ENCODE measurements at places on chromosomes 4 and X. TPM values are rescaled to one million over a fixed set of nuclear protein-coding genes. Genes with fewer than 3 reads are reported as not detected.
A peak's percentile ranks its signal among the peaks of the same experiment; 100 is the strongest.

DNA sequence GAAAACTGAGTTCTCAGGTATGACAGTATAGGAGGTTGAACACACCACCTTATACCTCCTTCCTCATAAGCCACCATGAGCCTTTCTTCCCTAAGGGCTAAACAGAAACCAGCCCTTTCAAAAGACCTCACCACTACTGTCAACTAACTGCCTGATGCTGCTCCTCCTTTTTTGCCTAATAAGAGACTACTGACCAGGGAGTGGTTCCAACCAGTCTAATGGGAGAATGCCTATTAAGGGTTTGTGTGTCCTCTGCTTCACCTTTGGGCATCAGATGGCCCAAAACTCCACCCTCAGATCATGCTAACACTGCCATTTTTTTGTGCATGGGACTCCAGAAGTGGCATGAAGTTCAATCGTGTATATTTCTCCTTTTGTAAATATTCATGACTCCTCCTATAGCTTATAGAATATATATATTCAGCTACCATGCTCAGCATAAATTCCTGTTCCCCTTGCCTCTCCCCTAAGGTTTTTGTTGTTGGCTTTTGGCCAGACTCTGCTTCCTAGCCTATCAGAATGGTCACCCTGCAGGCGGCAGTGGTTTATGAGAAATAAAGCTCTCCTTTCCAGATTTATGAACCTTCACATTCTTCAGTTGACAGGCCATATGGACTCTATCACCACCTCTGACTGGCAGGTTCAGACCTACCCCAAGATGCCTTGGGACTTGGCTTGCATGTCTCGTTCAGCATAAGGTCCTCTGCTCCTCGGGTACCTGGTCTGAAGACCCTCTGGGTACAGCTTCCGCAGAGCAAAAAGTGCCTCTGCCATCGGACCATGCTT, 28.2 kb downstream of the FGFBP1 start:
- no peak for DNase-seq

- no peak for DNase-seq
Observed at GRCh38 chrX:150036181-150036580, 97.9 kb upstream of the EOLA2 start.

DNA sequence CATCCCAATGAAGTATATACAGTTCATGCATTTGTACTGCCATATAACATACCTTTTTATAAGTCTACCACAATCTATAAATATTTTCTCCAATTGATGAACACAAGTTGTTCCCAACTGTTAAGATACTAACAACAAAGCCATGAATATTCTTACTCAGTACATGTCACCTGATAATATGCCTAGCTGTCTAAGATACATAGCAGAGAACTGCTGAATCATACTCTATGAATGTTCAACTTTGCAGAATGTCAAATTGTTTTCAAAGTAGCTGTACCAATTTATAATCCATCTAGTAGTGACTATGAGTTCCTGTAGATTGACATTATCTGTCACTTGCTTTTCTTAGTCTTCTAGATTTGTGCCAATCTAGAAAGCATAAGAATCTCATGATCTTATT, 84.9 kb downstream of the RAB28 start:
- DNase-seq, result no peak

DNA sequence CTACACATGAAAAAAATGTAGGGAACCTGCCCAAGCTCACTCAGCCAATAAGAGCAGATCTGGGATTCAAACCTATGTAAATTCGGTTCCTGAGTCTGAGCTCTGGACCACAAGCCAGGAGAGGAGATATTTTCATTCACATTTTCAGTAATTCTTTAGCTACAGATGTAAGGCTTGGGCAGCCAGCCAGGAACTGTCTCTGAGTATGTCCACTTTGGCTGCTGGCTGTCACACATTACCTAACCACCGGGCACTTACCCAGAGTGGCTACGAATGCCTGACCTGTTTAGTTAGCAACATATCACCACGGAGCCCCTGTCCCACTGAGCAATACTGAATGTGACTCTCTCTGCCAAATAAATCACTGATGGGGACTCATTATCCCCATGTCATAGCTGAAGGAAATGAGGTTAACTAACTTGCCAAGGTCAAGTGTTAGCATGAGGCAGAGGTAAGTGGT, 15.3 kb downstream of the USP46 start:
- peak; percentile 76 for DNase-seq

SOX3 gene
- total RNA-seq, result not detected

GRCh38 chrX:8548446-8548845, 83.8 kb downstream of the VCX3B start:
- DNase-seq, result no peak

DNA sequence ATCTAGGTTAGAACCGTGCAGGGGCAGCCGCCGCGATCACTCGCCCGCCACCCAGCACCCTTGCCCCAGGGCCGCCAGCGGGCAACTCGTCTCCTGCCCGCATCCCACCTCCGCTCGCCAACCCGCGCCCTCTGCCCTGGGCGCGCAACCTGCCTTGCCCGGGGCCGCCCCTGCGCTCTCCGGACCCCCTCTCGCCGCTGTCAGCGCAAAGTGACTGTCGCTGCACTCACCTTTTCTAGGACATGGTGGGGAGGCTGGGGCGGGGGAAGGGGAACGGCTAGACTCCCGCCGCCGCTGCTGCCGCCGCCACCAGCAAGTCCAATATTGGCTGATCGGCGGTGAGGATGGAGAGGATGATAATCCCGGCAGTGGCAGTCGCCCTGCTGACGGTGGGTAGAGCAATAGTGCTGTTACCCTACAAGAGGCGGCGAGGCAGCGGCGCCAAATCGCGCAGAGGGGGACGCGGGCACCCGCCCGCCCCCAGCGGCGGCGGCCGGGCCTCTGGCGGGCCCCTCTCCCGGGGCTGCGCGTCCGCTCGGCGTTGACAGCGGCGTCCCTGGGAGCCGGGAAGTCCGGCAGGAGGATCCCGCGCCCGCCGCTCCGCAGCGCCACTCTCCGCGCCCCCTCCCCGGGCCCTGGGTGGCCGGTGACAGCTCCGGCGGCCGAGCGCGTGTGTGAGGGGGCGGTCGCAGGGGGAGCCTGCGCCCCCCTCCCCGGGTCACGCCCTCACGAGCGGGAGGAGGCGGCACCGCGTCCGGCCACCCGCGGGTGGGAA, 2.3 kb upstream of the NR3C2 start:
- DNase-seq, result peak; percentile 60

GRCh38 chr4:41399231-41399630, 138.7 kb upstream of the LIMCH1 start:
- DNase-seq, result no peak

SLC10A7 gene
- total RNA-seq, result 23.5 TPM
